Nasal cavity respiratory epithelium epithelial cell of viscerocranial mucosa (primary cell): ENCODE measurements at places on chromosomes 7 and 10. TPM values are rescaled to one million over a fixed set of nuclear protein-coding genes. Genes with fewer than 3 reads are reported as not detected.

The ADAM12 gene
- total RNA-seq: 0.28 TPM in 1 of 2 replicates, not detected in the other

The POLR2J3 gene
- 10.3 and 10.9 TPM in 2 replicates for total RNA-seq

The SORCS3 gene
- total RNA-seq: not detected in 2 replicates

The FAM180A gene
- total RNA-seq: 0.14 and 0.34 TPM in 2 replicates
